HFFc6 (cell line): ENCODE measurements at places on chromosomes 4 and X. TPM values are rescaled to one million over a fixed set of nuclear protein-coding genes. Genes with fewer than 3 reads are reported as not detected.
A peak's percentile ranks its signal among the peaks of the same experiment; 100 is the strongest.

DNA sequence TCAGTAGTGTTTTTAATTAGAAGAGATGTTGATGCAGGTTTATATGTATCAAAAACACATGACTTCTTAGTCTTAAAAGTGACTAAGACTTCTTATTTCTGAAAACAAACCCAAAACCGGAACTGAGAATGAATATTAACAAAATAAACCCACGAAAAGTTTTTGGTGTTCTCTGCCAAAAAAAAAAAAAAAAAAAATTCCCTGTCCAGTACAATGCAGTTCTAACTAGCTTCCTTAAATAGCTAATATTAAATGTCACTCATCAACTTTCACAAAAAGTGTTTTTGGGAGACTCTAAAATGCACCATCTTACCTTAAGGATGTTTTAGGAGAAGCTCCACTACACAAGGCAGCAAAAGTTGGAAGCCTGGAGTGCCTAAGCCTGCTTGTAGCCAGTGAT lies 2.0 kb downstream of the ANKRD37 start:
- DNase-seq: no peak

- DNase-seq: peak; percentile 73
Observed at GRCh38 chr4:99868126-99868596, 26.1 kb downstream of the LAMTOR3 start.

Gene PDS5A
- 43.5 to 46.2 TPM (median 44.8 TPM) in 3 replicates for total RNA-seq

- peak; percentile 90 for DNase-seq
Observed at GRCh38 chr4:76589872-76590797, 155.1 kb downstream of the SHROOM3 start.

Gene TCEAL6
- total RNA-seq: not detected in 3 replicates

DNA sequence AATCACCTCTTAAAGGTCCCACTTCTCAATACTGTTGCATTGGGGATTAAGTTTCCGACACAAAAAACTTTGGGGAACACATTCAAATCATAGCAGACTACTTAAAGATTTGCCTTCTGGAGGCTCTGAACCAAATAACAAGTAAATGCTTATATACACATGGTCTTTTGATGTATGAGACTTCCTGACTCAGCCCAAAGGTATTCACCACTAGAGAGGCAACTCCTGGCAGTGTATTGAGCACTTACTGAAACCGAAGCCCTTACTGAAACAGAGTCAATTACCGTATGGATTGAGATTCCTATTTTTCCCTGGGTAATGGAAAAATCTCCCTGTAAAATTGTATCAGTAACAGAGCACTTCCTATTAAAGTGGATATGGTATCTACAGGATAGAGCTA lies 45.4 kb downstream of the ZCCHC13 start:
- DNase-seq: peak; percentile 38
